ENCODE measurements at places on chromosomes 2 and 18. TPM values are rescaled to one million over a fixed set of nuclear protein-coding genes. Genes with fewer than 3 reads are reported as not detected.

DNA sequence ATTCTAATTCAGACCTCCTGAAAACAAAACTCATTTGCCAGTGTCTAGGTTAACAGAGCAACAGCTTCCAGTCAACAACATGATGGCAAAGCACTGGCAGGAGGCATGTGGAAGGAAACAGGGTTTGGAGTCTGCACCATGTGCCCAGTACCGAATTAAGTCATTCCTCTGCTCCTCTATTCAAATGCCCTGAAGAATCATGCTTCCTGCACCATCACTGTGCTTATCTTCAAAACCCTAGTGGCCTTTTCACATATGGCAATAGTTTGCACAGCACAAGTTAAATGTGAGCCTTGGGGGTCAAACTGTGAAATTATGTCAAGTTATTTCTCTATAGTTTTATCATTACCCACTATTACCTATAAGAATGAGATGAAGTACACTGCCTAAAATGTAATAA, 75.4 kb upstream of the GRB14 start:
- no peaks in the 10 kb centered on the region for H3K36me3 ChIP-seq
- H3K4me1 ChIP-seq = peaks cover 31% of the 10 kb centered on the region
- no peak overlapping the region for H3K27ac ChIP-seq
- DNase-seq = peak; percentile 24
- peak overlapping the region; percentile 43 for H3K4me3 ChIP-seq

DNA sequence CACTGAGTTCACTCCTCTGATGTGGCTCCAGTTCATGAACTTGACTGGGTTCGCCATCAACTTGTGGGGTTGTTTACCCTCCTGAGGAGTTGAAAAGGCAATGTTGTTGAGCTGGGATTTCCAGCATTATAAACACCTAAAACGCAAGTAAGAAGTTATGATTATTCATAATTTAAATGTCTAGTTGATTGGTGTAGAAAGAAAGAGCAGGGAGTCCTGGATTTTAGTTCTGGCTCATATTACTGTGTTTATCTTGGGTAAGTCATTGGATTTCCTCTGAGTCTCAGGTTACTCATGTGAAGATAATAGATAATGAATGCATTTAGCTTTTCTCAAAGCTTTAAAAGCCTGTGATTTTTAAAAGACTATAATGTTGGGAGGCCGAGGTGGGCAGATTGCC, 438.0 kb upstream of the CDH20 start:
- no peak for DNase-seq
- H3K4me3 ChIP-seq = no peak overlapping the region
- H3K4me1 ChIP-seq = no peaks in the 10 kb centered on the region
- no peak overlapping the region for H3K27ac ChIP-seq
- no peaks in the 10 kb centered on the region for H3K36me3 ChIP-seq

DNA sequence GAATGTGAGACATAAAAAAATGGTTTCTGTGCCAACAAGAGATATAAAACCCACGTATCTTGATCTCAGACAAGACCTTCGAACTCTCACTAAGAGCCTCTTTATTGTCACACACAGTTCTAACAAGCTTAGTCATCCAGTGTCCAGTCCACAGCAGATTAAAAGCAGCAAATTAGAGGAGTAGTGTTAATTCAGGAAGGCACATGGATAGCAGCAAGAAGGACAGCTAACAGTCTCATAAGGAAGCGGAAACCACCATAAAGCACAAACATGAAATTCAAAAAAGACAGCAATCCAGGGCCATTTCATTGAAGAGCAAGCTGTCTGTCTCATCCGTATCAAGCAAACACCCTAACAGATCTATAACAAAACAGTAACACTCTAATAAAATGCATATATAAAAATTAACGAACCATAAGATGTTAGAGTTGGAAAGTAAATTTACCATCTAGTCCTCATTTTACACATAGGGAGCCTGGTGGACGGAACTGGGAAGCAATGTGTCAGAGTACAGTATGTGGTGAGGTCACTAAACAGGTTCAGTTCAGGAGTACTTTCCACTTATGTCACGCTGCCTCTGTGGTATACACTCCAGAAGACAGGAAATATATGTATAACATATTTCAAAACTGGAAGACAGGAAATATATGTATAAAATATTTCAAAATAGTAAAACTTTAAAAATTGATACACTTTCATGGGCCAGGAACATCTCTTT, 18.3 kb downstream of the AAK1 start:
- H3K27me3 ChIP-seq = no peaks in the 10 kb centered on the region
- DNase-seq = no peak
- H3K36me3 ChIP-seq = no peaks in the 10 kb centered on the region
- H3K4me1 ChIP-seq = peaks cover 19% of the 10 kb centered on the region
- H3K27ac ChIP-seq = no peak overlapping the region
- H3K4me3 ChIP-seq = no peak overlapping the region

Gene CROCC2
- total RNA-seq = not detected

Gene SERPINB3
- not detected for total RNA-seq

GRCh38 chr2:6352247-6352646, 513.5 kb downstream of the CMPK2 start:
- no peaks in the 10 kb centered on the region for H3K4me1 ChIP-seq
- no peak overlapping the region for H3K27ac ChIP-seq
- H3K36me3 ChIP-seq = no peaks in the 10 kb centered on the region
- no peaks in the 10 kb centered on the region for H3K27me3 ChIP-seq
- no peak for DNase-seq

DNA sequence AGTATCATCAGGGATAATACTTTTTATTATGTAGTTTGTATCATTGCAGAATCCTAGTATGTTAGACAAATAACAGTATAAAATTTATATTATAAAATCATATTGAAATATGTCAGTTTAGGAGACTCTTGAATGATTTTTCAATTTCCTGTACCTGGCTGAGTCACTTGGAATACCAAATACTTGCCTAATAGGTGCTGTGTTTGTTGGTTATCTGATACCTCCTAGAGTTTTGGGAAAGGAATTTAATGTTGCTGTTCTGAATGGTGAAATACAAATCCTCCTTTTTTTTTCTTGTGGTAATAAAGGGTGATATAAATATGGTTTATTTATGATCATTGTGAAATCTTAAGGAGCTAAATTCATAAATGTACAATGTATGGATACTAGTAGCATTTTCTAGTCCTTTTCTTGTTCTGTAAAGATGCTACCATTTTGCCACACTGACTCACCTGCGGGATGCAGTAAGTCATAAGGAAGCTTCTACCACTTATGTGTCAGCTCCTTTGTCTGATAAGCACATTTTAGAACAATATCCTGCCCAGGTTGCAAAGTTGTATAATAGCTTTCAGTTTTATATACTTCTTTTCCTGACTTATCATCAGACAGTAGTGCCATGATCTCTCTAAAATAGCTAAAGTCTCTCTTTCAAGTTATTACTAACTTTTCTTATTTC, 465.5 kb downstream of the XIRP2 start:
- H3K27me3 ChIP-seq = no peaks in the 10 kb centered on the region
- no peak for DNase-seq
- no peaks in the 10 kb centered on the region for H3K36me3 ChIP-seq
- H3K4me3 ChIP-seq = no peak overlapping the region

DNA sequence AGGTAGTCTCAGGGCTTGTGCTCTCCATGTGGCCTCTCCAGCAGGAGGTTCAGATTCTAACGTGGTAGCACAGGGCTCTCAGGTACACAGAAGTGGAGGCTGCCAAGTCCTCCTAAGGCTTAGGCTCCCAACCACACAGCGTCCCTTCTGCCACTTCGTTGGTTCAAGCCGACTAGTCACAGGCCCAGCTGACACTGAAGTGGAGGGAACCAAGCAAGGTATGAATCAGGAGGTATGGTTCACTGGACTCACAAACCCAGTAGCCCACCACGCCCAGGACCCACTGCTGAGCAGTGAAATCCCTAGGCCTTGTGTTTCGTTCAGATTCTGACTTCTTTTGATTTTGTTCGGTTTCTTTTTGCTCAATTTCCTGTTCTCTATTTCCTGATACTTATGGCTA, 46.0 kb upstream of the SEC11C start:
- no peaks in the 10 kb centered on the region for H3K27me3 ChIP-seq
- no peaks in the 10 kb centered on the region for H3K4me1 ChIP-seq
- H3K27ac ChIP-seq = no peak overlapping the region
- DNase-seq = no peak
- no peaks in the 10 kb centered on the region for H3K36me3 ChIP-seq

- no peak overlapping the region for H3K4me3 ChIP-seq
- DNase-seq = no peak
- H3K27me3 ChIP-seq = no peaks in the 10 kb centered on the region
- H3K36me3 ChIP-seq = no peaks in the 10 kb centered on the region
- H3K27ac ChIP-seq = no peak overlapping the region
- H3K4me1 ChIP-seq = peaks cover 6% of the 10 kb centered on the region
These were observed 344.9 kb downstream of the TSN start for GRCh38 chr2:122100346-122100745.

Gene NCL
- 608 TPM for total RNA-seq

DNA sequence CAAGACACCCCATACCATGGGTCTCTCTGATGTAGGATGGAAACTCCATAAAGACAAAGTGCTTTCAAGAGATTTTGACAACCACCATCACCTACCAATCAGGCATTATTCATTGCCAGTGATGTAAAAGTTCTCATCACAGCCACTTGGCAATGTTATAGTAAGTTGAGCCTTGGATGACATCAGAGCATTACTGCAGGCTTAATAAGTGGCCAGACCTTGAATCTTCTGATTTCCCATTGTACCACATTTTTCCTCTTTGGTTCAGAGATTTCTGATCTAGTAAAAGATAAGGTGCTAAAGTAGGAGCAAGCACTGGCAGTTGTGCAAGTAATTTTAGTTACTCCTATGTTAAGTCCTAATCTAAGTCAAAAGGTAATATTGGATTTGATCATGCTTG, 36.5 kb downstream of the OSR1 start:
- no peaks in the 10 kb centered on the region for H3K36me3 ChIP-seq
- no peak for DNase-seq
- H3K27me3 ChIP-seq = no peaks in the 10 kb centered on the region
- H3K4me3 ChIP-seq = no peak overlapping the region

- H3K36me3 ChIP-seq = no peaks in the 10 kb centered on the region
- H3K4me3 ChIP-seq = no peak overlapping the region
- no peak overlapping the region for H3K27ac ChIP-seq
- H3K4me1 ChIP-seq = no peaks in the 10 kb centered on the region
- H3K27me3 ChIP-seq = no peaks in the 10 kb centered on the region
- DNase-seq = no peak
These were observed 12.9 kb upstream of the SLC66A3 start for GRCh38 chr2:11142330-11142729.

DNA sequence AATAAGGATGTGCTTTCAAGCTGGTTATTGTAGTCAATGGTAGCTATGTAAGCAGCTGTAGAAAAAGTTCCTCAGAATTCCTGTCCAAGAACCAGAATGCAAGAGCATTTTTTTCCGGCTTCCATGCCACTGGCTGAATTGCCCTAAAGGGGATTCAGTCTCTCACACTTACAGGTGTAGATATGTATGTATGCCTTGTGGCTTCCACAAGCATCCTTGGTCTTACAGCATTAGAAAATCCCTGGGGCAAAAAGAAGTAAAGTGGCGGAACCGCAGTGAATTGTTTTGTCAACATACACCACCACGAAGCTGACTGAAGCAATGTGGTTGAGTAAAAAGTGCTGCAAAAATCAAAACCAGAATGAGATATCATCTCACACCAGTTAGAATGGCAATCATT, 54.6 kb downstream of the FANCL start:
- H3K27ac ChIP-seq = no peak overlapping the region
- H3K4me1 ChIP-seq = no peaks in the 10 kb centered on the region
- no peak for DNase-seq
- H3K27me3 ChIP-seq = no peaks in the 10 kb centered on the region
- H3K4me3 ChIP-seq = no peak overlapping the region
- no peaks in the 10 kb centered on the region for H3K36me3 ChIP-seq
